ENCODE measurements at places on chromosomes 5 and 9.

DNA sequence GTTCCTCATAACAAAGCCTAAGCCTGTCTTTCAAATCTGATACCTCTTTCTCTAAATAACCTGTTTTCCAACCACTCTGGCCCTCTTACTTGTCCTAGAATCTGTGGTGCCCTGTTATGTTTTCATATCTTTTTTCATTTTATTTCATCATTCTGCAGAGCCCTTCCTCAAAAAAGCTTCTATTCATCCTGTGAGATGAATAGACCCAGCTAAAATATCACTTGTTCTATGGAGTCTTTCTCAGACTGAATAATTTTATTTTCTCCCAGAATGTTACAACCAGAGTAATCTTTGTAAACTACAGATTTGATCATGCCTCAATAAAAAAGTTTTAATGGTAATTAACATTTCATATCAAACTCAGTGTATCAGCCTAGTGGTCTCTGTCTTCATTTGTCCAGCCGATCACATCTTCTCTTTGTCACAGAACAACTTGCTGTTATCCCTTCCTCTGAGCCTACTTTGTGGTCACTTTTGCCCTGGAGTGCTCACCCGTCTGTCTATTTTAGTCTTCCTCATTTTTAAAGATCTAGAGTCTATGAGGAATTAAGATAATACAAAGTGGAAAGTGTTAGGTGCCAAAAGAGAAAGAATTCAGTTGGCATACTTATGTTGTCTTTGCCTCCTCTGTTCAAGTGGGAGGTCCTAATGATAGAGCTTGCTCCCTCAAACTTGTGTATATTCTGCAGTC, 77.8 kb downstream of the ZCCHC7 start:
- DNase-seq = no peak

- DNase-seq = peak; percentile 33
These were observed 34.1 kb upstream of the SIL1 start for GRCh38 chr5:139232147-139232724.

DNA sequence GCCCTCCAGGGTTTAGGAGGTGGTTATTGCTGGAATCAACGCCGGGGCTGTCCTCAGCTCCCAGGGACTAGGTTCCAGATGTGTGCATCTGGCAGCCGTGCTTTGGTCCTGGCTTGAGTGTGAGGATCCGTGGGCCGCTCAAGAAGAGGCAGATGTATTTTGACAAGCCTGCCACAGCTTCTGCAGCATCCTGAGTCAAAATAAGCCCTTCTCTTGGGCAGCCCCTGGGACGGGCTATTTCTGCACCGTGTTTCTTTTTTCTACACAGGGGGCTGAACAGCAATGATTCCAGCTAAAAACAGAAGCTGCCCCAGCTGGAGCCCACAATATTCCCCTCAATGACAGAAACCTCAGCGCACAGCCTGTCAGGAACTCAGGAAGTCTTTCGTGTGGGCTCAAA, 19.7 kb upstream of the CPLX2 start:
- DNase-seq = no peak

DNA sequence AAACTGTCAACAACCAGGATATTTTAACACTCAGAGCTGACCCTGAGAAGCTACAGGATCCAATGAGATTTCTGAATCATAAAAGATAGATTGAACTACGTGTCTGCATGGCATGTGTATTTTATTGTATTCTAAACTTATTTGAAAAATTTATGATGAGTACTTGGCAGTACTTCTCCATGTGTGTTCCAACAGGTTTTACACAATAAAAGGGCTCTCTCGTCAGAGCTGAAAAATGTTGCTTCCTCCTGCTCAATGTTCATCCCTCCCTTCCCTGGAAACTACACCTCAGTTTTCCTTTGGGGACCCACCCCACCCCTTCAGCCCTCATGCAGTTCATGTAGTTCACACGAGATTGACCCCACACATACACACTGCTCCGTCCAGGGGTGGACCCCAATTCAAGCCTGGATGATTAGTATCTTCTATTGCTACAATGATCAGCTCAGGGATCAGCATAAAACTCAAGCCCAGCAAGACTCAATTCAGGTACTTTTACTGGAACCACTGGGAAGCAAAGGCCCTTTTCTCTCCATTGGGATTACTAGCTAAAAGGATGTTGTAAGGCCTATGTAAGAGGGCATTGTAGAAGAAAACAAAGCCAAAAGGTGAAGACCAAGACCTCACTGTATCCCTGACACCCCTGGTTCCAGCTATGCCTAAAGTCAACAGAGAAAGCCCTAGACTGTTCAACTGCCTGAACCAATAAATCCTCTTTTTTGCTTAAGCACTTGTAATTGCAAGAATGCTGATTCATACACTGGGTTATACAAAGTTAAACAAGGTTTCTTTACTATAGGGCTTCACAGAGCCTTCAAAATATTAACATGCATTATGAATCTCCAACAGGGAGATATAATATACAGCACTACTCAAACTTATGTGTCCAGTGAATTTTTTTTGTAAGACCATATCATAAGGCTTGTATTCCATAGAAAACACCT, 112.6 kb downstream of the SAXO1 start:
- no peak for DNase-seq

DNA sequence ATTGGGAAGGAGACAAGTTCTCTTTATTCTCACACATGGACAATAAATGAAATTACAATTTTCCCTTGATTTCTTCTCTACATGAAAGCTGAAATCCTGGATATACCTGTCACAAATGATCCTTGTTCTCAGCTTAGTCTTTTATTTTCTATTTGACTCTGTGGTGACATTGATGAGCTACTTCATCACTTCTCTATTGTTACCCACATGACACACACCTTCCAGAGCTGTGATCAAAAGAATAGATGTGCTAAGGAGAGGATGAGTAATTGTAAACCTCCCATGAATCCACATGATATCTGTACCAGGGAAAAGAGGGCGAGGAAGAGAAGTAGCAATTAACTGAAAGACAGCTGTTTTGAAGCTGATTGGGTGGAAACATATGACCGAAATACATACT, 102.0 kb downstream of the CAVIN4 start:
- no peak for DNase-seq

- no peak for DNase-seq
These were observed 30.7 kb downstream of the EFNA5 start for GRCh38 chr5:107639990-107640389.

- DNase-seq = peak; percentile 55
These were observed 162.4 kb upstream of the ZNF608 start for GRCh38 chr5:124908581-124909451.

DNA sequence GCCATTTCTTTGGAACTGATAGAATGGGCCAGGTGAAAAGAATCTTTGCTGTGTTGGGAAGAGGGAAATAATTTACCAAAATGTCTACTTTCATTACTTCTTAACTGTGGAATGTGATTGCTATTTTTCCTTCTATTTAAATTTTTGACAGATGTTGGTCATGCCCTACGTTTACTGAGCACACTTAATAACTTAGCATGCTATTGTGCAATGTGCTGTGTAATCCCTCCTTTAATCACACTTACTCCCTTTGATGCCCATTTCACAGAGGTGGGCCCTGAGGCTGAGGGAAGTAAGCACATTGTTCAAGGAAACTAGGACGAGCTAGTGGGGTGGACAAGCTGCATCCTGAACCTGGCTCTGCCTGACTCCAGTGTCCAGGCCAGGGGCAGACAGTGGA, 47.8 kb upstream of the INSYN2B start:
- no peak for DNase-seq

- DNase-seq = no peak
These were observed 22.8 kb upstream of the TNFAIP8 start for GRCh38 chr5:119332978-119333401.

GRCh38 chr5:79613549-79613948, 1.3 kb downstream of the TENT2 start:
- no peak for DNase-seq

GRCh38 chr5:56003179-56003578, 8.4 kb upstream of the IL6ST start:
- no peak for DNase-seq

DNA sequence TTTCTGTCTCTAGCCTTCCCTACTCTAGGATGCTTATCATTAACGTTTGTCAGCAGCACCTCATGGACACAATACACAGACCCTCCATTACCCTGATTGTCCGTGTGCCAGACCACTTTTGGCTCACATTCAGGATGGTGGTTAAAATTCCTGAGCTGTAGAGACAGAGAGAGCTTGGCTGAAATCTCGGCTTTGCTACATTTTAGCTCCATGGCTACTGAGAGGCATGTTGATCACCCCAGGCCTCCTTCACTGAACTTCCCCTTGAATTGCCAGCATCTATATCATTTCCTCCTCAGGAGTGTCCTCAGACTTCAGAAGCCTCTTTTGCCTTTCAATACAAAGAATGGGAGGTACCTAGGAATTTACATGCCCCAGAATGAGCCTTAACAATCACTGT, 104.7 kb upstream of the ISL1 start:
- no peak for DNase-seq

DNA sequence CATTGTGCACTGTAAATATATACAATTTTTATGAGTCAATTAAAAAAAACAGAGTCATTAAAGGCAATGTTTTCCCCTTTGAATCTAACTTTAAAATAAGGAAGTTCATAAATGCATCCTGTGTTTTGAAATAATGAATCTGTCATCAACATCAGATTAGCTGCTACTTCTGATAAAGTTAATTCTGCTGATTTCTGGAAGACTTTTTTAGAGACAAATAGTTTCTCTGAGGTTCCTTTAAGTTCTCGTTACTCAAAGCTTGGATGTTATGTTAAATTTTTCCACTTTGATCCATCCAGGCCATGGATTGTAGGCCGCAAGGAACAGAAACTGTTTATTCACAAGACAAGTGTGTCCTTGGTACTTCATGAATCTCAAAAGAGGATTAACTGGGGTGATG, 115.5 kb downstream of the CARTPT start:
- DNase-seq = no peak

DNA sequence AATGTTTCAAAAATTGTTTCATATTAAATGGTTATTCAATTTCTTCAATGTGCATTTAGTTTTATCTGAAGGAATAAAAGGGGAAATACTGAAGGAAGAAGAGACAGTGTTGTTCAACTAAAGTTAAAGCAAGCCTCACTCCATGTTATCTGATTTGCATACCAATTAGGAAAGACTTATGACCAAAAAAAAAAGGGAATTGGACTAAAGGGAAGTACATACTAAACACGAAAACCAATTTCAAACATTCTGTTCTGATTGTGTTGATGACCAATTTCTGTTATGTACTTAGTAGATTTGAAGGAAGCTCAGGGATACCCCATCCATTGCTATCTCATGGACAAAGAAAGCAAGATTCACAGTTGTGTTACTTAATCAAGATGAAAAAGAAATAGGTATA, 4.9 kb upstream of the GAPT start:
- no peak for DNase-seq

DNA sequence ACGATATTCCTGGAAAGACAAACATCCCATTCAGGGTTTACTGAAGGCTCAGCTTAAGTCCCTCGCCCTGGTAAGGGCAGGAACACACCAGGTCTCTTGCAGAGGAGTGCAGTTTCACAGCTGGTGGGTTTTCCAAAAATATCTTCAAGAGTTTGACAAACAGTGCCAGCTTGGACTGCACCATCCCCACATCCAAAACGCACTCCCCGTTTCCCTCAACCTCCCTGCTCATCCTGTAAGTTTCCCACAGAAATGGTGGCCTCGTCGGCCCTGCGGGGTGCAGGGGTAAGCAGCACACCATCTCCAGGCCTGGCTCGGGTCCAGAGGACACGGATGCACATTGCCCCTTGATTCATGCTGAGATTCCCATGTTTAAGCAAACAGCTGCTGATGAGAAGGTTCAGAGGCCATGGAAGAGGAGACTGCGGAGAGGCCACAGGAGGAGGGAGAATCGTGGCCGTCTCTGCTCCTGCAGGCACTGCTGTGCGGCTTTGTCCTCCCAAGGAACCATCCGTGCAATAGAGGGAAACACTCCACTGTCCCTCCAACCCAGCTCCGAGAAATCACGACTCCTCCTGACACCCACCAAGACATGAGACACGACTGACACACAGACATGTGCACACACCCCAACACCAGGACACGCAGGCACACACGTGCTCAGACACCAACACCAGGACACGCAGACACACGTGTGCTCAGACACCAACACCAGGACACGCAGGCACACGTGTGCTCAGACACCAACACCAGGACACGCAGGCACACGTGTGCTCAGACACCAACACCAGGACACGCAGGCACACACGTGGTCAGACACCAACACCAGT, 24.0 kb upstream of the SLC12A7 start:
- DNase-seq = no peak

DNA sequence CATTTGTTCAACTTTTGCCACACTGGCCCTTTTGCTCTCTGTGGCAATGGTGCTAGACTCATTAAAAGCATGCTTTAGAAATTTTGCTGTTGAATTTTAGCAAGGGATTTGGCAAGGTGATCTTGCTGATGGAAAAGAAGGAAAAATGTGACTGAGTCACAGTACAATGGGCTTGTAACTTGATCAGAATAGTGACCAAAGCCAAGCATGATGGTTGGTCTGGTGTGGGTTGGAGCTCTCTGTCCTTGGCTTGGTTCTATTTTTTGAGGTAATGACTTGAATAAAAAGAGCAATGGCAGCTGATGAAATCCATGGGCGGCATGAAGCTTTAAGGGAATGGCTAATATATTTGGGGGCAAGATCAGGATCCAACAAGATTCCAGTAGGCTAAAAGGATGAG, 114.4 kb upstream of the ZNF366 start:
- DNase-seq = no peak

- no peak for DNase-seq
These were observed 13.4 kb downstream of the FBXO10 start for GRCh38 chr9:37562826-37563225.

All from NCI-H1105 treated with DMSO at 0.1 percent for 48 hours (cell line).